Esophagus muscularis mucosa (tissue), 4 donors: ENCODE measurements at places on chromosomes 4 and X. TPM values are rescaled to one million over a fixed set of nuclear protein-coding genes. Genes with fewer than 3 reads are reported as not detected.

Gene CENPE
- total RNA-seq = 0.45 TPM

Gene TRIM60
- not detected for total RNA-seq

GRCh38 chr4:24809815-24810405 is 14.5 kb downstream of the SOD3 start:
- H3K36me3 ChIP-seq = peaks cover 36% of the 10 kb centered on the region
- H3K27ac ChIP-seq = peak overlapping the region; percentile 86
- no peak overlapping the region for H3K4me3 ChIP-seq

GRCh38 chrX:17860811-17861488 is at the start of gene RAI2:
TSS of gene RAI2 (minus strand) at chrX:17861298. CDS start at chrX:17802010, 59,288 bp downstream.
- H3K27me3 ChIP-seq = no peaks in the 10 kb centered on the region
- no peaks in the 10 kb centered on the region for H3K36me3 ChIP-seq
- no peak for DNase-seq
- H3K27ac ChIP-seq = peak within 1 kb of the TSS; percentile 75

Gene ELMOD2
- 13.9 TPM for total RNA-seq

DNA sequence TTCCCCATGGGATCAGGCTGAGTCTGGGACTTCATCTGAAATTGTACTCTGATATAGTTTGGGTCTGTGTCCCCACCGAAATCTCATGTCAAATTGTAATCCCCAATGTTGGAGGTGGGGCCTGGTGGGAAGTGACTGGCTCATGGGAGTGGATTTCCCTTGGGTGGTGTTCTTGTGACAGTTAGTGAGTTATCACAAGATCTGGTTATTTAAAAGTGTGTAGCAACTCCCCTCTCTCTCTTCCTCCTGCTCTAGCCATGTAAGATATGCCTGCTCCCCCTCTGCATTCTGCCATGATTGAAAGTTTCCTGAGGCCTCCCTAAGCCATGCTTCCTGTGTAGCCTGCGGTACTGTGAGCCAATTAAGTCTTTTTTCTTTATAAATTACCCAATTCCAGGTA is 61.0 kb downstream of the RASGEF1B start:
- no peaks in the 10 kb centered on the region for H3K36me3 ChIP-seq
- no peak overlapping the region for H3K4me3 ChIP-seq
- DNase-seq = no peak
- no peaks in the 10 kb centered on the region for H3K27me3 ChIP-seq

Gene MAOA
- total RNA-seq = 636 TPM

DNA sequence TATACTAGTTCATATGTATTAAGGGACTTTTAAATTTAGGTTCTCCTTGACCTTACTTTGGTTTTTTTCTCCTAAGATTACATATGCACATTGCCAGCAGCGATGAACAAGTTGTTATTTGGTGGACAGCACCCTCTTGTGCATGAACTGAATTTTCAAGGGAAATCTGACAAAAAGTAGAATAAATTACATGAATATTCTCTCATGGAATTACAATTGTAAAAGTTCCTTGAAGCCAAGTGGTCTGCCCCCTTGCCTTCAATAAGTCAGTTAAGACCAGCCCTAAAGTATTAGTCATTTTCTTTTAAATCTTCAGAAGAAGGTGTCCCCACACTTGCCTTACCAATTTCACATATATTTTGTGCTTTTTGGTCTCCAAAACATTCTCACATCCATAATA is 30.7 kb upstream of the SMARCA5 start:
- no peak overlapping the region for H3K27ac ChIP-seq
- H3K36me3 ChIP-seq = no peaks in the 10 kb centered on the region
- no peak for DNase-seq
- no peak overlapping the region for H3K4me3 ChIP-seq

- DNase-seq = no peak
- no peaks in the 10 kb centered on the region for H3K36me3 ChIP-seq
- H3K27ac ChIP-seq = no peak overlapping the region
These were observed 417.7 kb upstream of the GALNT7 start for GRCh38 chr4:172750910-172751309.

DNA sequence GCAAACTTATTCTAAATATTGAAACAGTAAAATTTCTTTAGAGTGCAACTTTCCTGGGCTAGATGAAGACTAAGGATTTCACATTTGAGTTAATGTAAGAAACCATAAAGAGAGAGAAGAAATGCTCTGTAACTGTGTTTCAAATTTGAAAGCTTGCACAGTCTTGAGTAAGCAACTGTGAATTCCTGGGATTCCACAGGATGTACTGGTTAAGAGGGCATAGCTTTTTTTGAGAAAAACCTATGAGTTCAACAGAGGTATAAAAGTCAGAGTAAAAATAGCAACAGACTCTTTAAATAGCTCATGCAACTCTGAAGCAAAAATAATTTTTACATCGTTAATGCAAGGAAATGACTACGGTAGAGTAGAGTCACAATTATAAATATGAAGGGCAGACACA is 25.5 kb downstream of the ZNF330 start:
- H3K27me3 ChIP-seq = no peaks in the 10 kb centered on the region
- DNase-seq = no peak
- H3K4me1 ChIP-seq = peaks cover 31% of the 10 kb centered on the region
- H3K27ac ChIP-seq = no peak overlapping the region

- no peak for DNase-seq
- peaks cover 5% of the 10 kb centered on the region for H3K4me1 ChIP-seq
- H3K4me3 ChIP-seq = no peak overlapping the region
- H3K36me3 ChIP-seq = no peaks in the 10 kb centered on the region
- H3K27ac ChIP-seq = no peak overlapping the region
- H3K27me3 ChIP-seq = no peaks in the 10 kb centered on the region
These were observed 7.5 kb upstream of the PTCHD1 start for GRCh38 chrX:23327104-23327503.

Gene RAP1GDS1
- total RNA-seq = 52.2 TPM

GRCh38 chr4:70893790-70894189 is 8.4 kb upstream of the MOB1B start:
- H3K27me3 ChIP-seq = no peaks in the 10 kb centered on the region
- no peaks in the 10 kb centered on the region for H3K36me3 ChIP-seq
- H3K27ac ChIP-seq = no peak overlapping the region
- H3K4me3 ChIP-seq = no peak overlapping the region
- peaks cover 17% of the 10 kb centered on the region for H3K4me1 ChIP-seq
- DNase-seq = no peak

GRCh38 chr4:147691820-147692219 is 7.9 kb upstream of the PRMT9 start:
- H3K4me3 ChIP-seq = no peak overlapping the region
- no peaks in the 10 kb centered on the region for H3K4me1 ChIP-seq
- DNase-seq = no peak
- H3K27me3 ChIP-seq = no peaks in the 10 kb centered on the region
- no peaks in the 10 kb centered on the region for H3K36me3 ChIP-seq

DNA sequence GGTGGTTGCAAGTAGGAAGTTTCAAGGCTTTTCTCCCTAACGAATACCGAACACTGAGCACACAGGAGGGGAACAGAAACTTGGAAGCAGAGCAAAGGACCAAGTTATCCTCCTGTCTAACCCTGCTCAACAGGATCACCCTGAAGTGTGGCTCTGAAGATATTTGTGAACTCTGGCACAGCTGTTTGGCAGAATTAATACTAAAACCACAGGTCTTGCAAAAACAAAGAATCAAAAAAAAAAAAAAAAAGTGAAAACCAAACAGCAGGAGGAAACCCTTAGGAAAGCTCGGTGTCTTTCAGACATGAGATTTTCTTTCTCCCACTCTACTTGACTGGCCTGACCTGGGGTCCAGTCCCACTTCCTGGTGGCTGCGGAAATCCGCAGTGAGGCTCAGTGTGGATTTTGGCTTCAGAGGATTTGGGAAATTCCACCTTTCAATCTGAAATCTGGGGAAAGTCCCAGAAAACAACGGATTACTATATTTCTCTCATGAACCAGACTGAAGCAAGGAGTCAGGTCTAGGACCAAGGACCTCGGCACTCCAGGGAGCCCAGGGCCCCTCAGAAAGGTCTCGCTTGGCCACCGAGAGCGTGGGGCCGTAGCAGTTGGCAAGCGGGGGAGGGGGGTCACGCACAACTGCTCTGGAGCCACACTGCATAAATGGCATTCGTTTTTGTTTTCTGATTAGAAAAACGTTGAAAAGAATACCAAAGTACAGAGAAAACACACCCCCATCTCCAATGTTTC is 867 bp downstream of the TIFA start:
- peak overlapping the region; percentile 81 for H3K4me3 ChIP-seq
- H3K27me3 ChIP-seq = no peaks in the 10 kb centered on the region
- no peaks in the 10 kb centered on the region for H3K36me3 ChIP-seq
- H3K27ac ChIP-seq = peak overlapping the region; percentile 73
- H3K4me1 ChIP-seq = peaks cover 32% of the 10 kb centered on the region

DNA sequence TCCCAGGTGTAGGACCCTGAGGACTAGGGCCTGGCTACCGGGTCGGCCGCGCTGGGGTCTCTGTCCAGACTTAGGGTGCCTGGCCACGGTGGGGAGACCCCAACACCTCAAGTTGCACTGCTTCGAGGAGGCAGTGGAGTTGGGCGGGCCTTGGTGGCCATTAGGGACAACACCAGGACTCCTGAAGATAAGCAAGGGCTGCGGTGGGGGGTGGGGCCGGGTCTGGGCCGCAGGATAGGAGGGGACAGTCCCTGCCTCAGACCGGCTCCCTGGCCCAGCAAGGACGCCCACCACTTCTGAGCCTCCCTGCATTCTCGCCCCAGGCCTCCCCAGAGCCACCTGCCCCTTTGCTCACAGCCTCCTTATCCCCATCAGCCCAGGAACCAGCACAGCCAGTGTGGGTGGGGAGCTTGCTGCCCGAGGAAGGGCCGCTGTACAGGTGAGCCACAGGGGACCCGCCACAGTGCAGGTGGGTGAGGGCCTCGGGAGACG is 5.5 kb upstream of the MXD4 start:
- H3K4me1 ChIP-seq = peaks cover 52% of the 10 kb centered on the region
- H3K27ac ChIP-seq = no peak overlapping the region
- H3K36me3 ChIP-seq = peaks cover 8% of the 10 kb centered on the region

Gene AFF2
- total RNA-seq = 3.8 TPM

Gene CSAG3
- not detected for total RNA-seq

- no peak overlapping the region for H3K4me3 ChIP-seq
- no peaks in the 10 kb centered on the region for H3K4me1 ChIP-seq
- H3K27ac ChIP-seq = no peak overlapping the region
- peaks cover 2% of the 10 kb centered on the region for H3K27me3 ChIP-seq
- no peaks in the 10 kb centered on the region for H3K36me3 ChIP-seq
- no peak for DNase-seq
These were observed 33.9 kb downstream of the VSIG4 start for GRCh38 chrX:66005830-66006449.

- peaks cover 46% of the 10 kb centered on the region for H3K36me3 ChIP-seq
- DNase-seq = no peak
- H3K4me3 ChIP-seq = no peak overlapping the region
- H3K27ac ChIP-seq = no peak overlapping the region
These were observed 2.6 kb downstream of the HCCS start for GRCh38 chrX:11113731-11114130.

Gene VMA21
- total RNA-seq = 28.3 TPM

Gene DMP1
- total RNA-seq = not detected

Gene CCNA2
- 0.17 TPM for total RNA-seq

Gene GABRG1
- not detected for total RNA-seq

DNA sequence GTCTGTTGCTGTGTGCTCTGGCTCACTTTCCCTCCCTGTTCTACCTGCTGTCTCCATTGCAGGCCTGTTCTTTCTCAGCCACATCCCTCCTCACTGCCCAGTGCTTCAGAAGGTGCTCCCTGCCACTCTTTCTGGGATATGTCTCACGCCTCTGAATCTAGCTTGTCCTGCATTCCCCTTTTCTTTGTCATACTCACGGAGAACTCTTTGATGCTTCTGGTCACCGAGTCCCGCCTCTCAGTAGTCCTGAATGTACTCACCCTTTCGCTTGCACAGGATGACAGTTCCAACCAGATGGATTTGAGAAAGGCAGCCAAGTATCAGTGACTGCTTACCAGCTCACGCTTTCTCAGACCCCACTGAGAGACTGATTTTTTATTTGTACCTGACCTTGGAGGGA is 65.2 kb upstream of the TLR2 start:
- no peaks in the 10 kb centered on the region for H3K27me3 ChIP-seq
- H3K4me1 ChIP-seq = no peaks in the 10 kb centered on the region
- no peak overlapping the region for H3K27ac ChIP-seq

GRCh38 chrX:152575331-152575730 is 62.4 kb upstream of the GABRQ start:
- no peaks in the 10 kb centered on the region for H3K4me1 ChIP-seq
- H3K27ac ChIP-seq = no peak overlapping the region
- H3K27me3 ChIP-seq = no peaks in the 10 kb centered on the region
- no peaks in the 10 kb centered on the region for H3K36me3 ChIP-seq
- DNase-seq = no peak
- H3K4me3 ChIP-seq = no peak overlapping the region

Gene GALNTL6
- total RNA-seq = 0.33 TPM

DNA sequence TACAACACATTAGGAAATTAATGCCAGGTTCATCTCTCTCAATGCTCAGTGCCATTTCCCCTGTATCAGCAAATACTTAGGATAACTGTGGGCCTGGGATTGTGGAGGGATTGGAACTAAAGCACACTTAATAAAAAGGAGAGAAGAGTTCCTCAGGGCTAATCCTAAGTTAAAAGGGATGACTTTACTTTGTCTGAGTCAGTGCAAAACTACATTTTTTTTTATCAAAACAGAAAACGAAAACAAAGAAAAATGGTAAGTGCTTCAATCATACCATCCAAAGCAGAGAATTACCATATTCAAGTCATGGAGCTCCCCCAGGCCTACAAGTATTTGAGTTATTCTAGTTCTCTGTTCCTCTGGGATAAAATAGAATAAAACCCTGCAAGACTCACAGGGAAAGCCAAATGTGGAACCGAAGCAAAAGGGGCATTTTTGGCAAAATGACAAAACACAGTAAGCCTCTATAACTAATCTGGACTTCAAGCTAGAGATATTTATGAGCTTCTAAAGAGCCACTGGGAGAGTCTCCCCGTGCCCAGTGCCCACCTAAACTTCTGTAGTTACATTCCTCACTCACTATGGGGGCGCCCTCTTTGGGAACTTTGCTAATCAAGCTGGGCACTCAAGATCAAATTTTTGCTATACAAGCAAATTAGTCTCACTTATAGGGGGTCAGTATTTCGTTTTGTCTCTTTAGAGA is 53.4 kb downstream of the PALLD start:
- no peaks in the 10 kb centered on the region for H3K36me3 ChIP-seq
- no peaks in the 10 kb centered on the region for H3K4me1 ChIP-seq
- DNase-seq = no peak
- H3K4me3 ChIP-seq = no peak overlapping the region
- H3K27ac ChIP-seq = no peak overlapping the region
- H3K27me3 ChIP-seq = no peaks in the 10 kb centered on the region

DNA sequence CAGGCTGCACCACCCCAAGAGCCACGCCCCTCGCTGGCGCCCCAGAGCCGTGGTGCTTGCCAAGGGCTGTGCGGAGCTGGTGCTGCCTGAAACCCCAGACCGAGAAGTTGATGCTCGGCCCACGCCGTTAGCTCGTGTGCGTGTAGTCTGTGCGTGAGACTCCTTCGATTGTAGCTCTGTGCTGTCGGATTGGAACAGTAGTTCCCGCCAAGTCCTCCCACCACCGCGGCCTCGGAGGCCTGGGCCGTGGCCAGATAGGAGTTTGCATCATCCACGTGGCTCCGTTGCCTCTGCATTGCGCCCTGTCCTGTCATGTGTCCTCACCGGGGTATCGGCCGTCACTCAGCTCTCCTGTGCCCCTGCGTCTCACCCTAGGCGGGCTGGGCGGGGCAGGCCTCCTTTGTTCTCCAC is 24.2 kb downstream of the TNIP2 start:
- H3K27me3 ChIP-seq = no peaks in the 10 kb centered on the region
- H3K4me1 ChIP-seq = no peaks in the 10 kb centered on the region
- no peak overlapping the region for H3K27ac ChIP-seq
- peaks cover 42% of the 10 kb centered on the region for H3K36me3 ChIP-seq
- H3K4me3 ChIP-seq = no peak overlapping the region

GRCh38 chrX:72060196-72060920 is 71.4 kb downstream of the RTL5 start:
- no peak for DNase-seq
- peak overlapping the region; percentile 73 for H3K27ac ChIP-seq
- H3K4me3 ChIP-seq = no peak overlapping the region
- H3K4me1 ChIP-seq = peaks cover 6% of the 10 kb centered on the region
- H3K27me3 ChIP-seq = no peaks in the 10 kb centered on the region

Gene SMPX
- 37.1 TPM for total RNA-seq
